ENCODE measurements at places on chromosomes 7 and 10. TPM values are rescaled to one million over a fixed set of nuclear protein-coding genes. Genes with fewer than 3 reads are reported as not detected.

LIPM gene
- not detected for polyA plus RNA-seq

LFNG gene
- polyA plus RNA-seq = 23.7 TPM

RP9 gene
- polyA plus RNA-seq = 8.8 TPM

GRID2IP gene
- 0.11 TPM for polyA plus RNA-seq

FOXI2 gene
- 0.12 TPM for polyA plus RNA-seq

IL15RA gene
- polyA plus RNA-seq = 29.6 TPM

FAM25A gene
- not detected for polyA plus RNA-seq

GPC2 gene
- 0.30 TPM for polyA plus RNA-seq

Measured in adipose tissue (tissue), 3 donors.